ENCODE measurements at places on chromosomes 4 and X. TPM values are rescaled to one million over a fixed set of nuclear protein-coding genes. Genes with fewer than 3 reads are reported as not detected.

SLC6A14 gene
- total RNA-seq = not detected

CT45A7 gene
- not detected for total RNA-seq

DNA sequence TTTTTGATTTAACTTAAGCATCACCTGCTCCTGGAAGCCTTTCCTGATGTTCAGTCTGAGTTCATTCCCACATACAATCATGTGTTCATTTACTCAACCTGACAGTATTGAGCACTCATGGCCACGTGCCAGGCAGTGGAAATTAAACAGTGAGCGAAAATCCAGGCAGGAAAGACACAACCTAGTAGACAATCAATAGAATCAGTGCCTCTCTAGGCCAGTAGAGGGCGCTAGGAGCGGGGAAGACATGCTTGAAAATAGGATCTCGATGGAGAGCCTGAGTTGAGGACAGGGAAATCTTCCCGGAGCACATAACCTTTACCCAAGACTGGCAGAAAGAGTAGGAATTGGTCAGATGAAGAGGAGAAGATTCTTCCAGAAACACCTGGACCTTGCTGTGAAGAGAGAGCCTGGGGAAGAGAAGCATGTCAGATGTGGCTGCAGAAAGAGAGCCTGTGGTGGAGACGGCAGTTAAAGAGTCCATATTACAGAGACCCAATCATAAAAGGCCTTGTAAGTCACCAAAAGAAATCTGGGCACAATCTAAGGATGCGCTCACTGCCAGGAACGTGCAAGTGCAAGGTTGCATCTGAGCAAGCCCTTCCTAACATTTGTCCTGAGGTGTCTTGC lies 103.5 kb downstream of the LDB2 start:
- peak; percentile 72 for DNase-seq

- no peak for DNase-seq
Observed at GRCh38 chrX:46791927-46792809, 33.2 kb upstream of the SLC9A7 start.

DNA sequence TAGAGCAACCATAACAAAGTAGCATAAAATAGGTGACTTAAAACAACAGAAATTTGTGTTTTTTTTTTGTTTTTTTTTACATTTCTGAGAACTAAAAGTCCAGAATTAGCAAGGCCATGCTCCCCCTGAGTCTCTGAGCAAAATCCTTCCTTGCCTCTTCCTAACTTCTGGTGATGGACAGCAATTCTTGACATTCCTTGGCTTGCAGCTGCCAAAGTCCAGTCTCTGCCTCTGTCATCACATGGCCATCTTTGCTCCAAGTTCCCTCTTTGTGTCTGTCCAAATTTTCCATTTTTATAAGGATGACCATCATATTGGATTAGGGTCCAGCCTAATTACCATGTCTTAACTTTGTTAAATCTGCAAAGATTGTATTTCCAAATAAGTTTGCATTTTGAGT lies 407.2 kb downstream of the PDHA2 start:
- DNase-seq = no peak

DNA sequence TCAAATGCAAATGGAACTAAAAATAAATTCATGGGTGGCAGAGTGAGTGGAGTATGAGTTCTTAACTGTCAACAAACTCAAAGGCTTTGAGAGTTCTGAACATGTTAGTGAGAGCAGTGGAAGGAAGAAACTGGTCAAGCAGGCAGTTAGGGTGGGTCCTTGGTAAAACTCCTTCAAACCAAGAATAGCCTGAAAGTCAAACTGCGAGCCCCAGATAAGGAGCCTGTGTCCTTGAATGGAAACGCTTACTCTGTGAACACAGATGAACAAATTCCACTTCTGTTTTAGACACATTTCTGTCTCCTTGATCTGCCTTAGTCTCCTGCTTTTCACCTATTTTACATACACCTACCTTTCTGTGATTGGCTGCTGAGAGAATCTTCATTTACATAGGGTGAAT lies 129.4 kb upstream of the PCDH18 start:
- DNase-seq = no peak

- DNase-seq = no peak
Observed at GRCh38 chr4:13821522-13821921, 194.0 kb upstream of the BOD1L1 start.

- no peak for DNase-seq
Observed at GRCh38 chr4:156950948-156951347, 20.7 kb downstream of the PDGFC start.

Data from right atrium auricular region (tissue), 2 donors.